ENCODE measurements at places on chromosomes 4 and X.

DNA sequence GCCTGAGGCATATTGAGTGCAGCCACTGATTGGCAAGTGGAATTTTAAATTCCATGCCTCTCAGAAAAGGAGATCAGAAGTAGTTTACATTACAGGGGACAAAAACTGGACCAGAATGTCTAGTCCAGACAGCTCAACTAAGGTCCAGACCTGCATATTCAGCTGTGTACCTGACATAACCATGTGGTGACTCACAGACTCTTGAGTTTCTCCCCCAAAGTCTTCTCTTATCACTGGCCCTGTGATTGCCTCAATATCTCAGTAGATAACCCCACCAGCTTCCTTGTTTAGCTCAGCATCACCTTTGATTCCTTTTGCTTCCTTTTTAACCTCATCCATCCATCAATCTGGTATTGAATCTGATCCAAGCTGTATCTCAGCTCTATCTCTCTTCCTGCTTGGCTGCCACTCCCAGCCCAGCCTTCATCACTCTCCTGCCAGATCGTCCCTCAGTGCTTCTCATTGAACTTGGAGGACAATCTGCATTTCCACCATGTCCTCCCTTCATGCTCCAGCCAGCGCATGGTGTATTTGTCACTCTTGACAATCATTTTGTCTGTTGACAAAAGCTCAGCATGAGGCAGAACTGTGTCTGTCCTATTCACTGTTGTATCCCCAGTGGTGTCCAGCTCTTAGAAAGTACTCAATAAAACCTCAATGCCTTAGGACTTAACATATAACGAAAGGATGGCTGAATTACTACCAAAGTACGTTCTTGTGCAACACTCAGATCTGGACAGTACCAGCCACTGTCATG, 27.8 kb upstream of the SLC2A9 start:
- no peak for DNase-seq

DNA sequence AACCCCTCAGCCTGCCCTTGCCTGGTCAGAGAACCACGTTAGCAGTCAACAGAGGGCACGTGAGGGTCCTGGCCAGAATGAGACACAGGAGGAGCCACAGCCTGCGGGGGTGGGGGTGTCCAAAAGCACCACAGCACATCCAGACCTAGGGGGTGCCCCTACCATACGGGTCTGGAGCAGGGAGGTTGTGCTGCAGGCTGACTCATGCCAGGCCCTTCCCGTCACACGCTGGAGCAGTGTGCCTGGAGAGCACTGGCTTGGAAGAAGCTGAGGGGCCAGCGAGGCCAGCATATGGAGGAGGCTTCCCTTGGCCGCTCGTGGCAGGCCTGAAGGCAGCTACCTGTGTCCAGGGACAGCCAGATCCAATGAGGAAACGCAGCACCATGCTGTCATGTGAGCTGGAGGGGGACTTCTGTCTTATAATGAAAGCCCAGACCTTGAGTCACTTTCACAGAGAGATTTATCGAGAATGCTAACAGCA, 1.5 kb upstream of the IRAK1 start:
- DNase-seq: no peak

DNA sequence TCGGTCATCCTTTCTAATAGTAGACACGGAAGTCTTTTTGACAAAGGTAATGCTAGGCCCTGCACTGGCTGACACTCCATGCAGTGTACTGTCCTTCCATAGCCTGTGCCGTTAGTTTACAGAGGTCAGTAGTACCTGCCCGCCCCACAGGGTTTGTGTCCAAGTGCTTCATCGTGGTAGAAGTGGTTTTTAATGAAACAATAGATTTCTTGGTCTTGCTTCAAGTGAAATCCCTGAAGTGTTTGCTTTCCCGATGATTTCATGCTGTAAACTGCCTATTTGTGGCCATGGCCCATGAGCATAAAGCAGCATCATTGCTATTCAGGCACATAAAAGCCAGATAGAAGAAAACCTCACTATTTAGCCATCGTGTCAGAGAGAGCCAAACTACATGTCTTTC, 139.3 kb downstream of the GPR143 start:
- DNase-seq: no peak

DNA sequence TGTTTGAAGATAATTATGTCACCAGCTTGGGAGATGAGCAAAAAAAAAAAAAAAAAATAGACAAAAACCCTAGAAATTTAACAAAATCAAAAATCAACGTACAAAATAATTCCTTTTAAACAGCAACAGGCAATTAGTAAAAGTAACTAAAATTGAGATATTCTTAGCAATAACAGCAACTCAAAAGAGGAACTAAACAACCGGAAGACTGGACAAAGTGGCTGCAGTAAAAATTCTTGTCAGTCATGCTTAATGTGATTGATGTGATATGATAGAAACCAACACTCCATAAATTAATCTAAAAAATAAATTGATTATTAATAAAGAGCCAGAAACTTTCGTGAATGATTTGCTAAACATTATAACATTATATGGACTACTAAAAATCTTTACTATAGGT, 1534.6 kb upstream of the AGA start:
- DNase-seq: no peak

DNA sequence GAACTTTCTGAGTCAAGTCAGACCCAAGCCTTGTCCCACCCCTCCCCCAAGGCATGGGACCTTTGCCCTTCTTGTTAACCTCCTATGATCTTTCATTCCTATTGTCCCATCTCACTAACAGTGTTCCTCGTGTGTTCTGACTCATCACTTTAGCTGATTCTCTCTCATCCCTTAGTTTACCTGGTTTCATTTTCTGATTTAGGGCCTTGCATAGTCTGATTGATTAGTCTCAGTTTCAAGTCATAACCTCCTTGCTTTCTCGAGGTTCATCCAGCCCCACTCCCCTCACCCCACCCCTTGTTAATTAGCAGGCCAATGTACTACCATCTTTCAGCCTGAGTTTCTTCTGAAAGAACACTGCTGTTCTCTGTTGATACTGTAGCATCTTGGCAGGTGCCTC, 517.4 kb downstream of the RPA4 start:
- DNase-seq: no peak

DNA sequence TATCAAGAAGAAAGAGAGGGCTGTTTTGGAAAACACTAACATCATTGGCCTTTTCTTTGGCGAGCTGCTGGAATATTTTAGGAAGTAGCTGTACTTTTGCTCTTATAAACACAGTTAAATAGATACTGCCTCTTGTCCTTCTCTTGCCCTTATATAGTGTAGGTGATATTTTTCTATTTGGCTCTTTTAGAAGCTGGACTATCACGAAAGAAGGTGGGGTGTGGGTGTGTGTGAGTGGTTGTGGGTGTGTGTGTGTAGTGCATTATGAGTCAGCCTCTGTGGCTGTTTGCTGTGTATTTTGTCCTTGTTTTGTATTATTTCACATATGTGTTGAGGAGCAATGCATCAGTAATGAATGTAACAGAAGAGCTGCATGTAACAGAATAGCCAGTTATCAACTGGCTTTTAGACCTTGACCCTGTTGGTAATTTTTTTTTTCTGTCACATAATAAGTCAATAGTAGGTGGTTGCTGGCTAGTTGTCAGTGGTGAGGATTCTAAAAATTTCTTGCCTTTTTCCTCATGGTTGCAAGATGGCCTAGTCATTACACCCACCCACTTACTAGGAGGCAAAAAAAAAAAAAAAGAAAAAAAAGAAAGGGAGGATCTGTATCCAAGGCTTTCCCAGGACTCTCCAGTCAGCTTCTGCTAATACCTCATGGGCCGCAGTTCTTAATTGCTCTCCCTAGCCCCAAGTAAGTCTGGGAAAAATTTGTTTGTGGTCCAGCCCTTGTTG, 23.8 kb downstream of the ARHGAP10 start:
- no peak for DNase-seq

DNA sequence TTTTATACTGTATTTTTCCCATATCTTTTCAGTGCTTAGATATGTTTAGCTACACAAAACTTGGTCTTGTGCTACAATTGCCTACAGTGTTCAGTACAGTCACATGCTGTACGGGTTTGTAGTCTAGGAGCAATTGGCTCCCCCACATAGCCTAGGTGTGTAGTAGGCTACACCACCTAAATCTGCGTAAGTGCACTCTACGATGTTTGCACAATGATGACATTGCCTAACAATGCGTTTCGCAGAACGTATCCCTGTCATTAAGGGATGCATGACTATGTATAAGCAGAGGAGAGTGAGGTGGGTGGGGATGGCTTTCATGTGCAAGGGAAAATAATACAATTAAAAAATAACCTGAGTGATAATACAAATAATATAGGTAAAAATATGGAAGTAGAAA, 131.4 kb downstream of the GBA3 start:
- no peak for DNase-seq

DNA sequence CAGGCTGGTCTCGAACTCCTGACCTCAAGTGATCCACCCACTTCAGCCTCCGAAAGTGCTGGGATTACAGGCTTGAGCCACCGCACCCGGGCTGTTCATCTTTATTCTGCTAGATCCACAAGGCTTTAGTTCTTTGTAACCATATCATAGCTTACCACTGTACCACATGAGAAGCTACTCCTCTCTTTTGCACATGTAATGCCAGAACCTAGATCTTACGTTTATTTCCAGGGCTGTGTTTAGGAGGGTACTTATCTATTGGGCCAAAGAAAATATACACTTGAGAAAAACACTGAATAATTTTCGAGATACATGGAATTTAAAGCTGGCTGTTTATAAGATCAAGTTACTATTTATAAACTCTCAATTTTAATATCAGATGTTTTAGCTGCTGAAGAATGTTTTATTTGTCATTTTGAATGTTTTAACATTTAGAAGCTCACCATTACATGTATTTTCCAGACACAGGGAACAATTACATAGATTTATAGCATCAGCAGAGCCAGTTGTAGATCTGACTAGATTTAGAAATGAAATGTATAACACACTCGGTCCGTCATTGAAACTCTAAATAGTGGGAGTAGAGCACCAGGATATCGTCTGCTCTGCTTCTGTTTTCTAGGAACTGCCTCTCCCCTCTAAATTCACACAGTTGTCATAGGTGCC, 155.3 kb upstream of the HAND2 start:
- no peak for DNase-seq

DNA sequence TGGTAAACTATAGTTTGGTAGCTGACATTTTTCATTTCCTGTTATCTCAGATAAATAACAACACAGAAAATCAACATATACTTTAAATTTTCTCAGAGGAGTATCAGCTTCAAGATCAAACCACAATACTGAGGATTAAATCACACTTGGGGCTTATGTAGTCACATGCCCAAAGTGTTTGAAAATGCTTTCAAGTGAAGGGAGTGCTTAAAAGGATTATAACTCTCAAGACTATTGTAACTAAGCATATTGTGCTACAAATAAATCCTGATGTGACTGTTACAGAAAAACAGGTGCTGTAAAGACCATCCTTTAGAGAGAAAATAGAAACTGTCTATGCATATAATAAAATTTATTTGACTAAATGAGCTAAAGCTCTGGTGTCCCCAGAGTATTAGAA, 887.6 kb downstream of the ADGRL3 start:
- DNase-seq: no peak

- DNase-seq: no peak
Measured at GRCh38 chr4:184848510-184848909, 22.7 kb upstream of the ACSL1 start.

- DNase-seq: no peak
Measured at GRCh38 chrX:71198066-71198465, 25.0 kb upstream of the GJB1 start.

Measured in COR-L47 (cell line).